Activated CD4-positive, alpha-beta T cell treated with anti-CD3 and anti-CD28 coated beads, Interleukin-2, amount 10 ng/mL, durations not matched to agents 24 days and 14 days (primary cell): ENCODE measurements at places on chromosomes 16 and 17. TPM values are rescaled to one million over a fixed set of nuclear protein-coding genes. Genes with fewer than 3 reads are reported as not detected.

SECTM1 gene
- total RNA-seq = 4.3 and 4.6 TPM in 2 replicates

DNAJA3 gene
- 106 and 108 TPM in 2 replicates for total RNA-seq

ZFPM1 gene
- 17.9 and 19.3 TPM in 2 replicates for total RNA-seq

SDK2 gene
- 0.42 and 0.52 TPM in 2 replicates for total RNA-seq

NPIPA5 gene
- 11.8 and 12.9 TPM in 2 replicates for total RNA-seq

PYY gene
- total RNA-seq = 0.26 TPM in 1 of 2 replicates, not detected in the other

KRT40 gene
- not detected in 2 replicates for total RNA-seq

C16orf89 gene
- total RNA-seq = not detected in 2 replicates

FAM117A gene
- 10.9 and 11.1 TPM in 2 replicates for total RNA-seq

DNA sequence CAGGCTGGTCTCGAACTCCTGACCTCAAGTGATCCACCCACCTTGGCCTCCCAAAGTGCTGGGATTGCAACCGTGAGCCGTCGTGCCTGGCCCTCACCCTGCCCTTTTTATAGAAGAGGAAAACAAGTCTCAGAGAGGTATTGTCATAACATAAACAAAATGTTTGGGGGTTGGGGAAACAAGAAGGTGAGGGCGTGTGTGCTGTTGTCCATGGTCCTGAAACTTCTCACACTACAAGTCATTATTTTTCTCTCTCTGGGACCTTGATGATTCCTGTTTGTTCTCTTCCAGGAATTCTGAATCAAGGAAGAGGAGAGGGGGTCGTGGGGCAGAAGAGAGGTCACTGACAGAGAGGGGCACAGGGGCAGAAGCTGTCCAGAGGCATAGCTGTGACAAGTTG, 160.2 kb upstream of the LHX1 start:
- no peaks in the 10 kb centered on the region for H3K4me1 ChIP-seq
- no peak overlapping the region for H3K4me3 ChIP-seq
- H3K36me3 ChIP-seq = no peaks in the 10 kb centered on the region
- no peak overlapping the region for H3K27ac ChIP-seq
- DNase-seq = no peak

DNA sequence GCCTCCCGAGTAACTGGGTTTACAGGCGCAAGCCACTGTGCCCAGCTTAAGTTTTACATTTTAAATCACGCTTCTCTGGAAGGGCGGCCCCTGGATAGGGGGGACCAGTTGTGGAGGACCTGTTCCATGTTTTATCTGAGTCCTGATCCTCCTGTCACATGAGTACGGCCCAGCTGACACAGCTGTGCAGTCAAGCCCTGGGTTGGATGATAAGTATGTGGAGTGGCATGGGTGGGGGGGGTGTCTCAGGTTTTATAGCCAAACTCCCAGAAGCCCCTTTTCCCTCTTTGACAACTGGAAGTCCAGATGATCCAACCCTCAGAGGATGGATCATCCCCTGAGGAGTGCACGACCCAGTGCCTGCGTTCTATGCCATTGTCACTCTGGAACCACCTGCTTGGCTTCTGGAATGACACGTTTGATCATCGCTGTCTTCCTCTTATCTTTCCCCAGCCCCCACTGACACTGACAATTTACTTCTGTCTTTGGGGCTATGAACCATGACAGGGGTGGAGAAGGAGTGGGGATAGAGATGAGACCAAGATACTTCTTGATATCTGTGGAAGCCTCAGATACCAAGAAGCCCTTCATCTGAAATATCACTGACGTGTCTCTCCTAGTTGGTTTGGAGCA, 191.2 kb downstream of the MSI2 start:
- no peak overlapping the region for H3K27ac ChIP-seq
- no peaks in the 10 kb centered on the region for H3K27me3 ChIP-seq
- peaks cover 63% of the 10 kb centered on the region for H3K4me1 ChIP-seq
- H3K36me3 ChIP-seq = peaks cover 23% of the 10 kb centered on the region

DNA sequence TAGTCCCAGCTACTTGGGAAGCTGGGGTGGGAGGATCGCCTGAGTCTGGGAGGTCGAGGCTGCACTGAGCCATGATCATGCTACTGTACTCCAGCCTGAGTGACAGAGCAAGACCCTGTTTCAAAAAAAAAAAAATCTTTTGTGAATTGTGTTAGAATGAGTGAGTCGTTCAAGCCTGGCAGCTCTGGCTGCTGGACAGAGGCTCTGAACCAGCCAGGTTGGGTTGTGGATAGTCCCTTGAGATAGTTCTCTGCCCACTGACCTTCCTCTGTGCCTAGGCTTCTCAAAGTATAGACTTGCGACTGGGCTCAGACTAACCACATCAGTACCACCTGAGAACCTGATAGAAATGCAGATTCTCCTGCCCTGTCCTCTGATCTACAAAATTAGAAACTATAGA, 2.2 kb upstream of the KSR1 start:
- H3K4me3 ChIP-seq = no peak overlapping the region
- peaks cover 11% of the 10 kb centered on the region for H3K36me3 ChIP-seq
- no peak overlapping the region for H3K27ac ChIP-seq
- DNase-seq = no peak
- peaks cover 28% of the 10 kb centered on the region for H3K4me1 ChIP-seq

- no peaks in the 10 kb centered on the region for H3K27me3 ChIP-seq
- H3K4me1 ChIP-seq = no peaks in the 10 kb centered on the region
- H3K36me3 ChIP-seq = peaks cover 21% of the 10 kb centered on the region
- no peak overlapping the region for H3K4me3 ChIP-seq
These were observed 13.6 kb upstream of the CLEC18A start for GRCh38 chr16:69937465-69937951.

DNA sequence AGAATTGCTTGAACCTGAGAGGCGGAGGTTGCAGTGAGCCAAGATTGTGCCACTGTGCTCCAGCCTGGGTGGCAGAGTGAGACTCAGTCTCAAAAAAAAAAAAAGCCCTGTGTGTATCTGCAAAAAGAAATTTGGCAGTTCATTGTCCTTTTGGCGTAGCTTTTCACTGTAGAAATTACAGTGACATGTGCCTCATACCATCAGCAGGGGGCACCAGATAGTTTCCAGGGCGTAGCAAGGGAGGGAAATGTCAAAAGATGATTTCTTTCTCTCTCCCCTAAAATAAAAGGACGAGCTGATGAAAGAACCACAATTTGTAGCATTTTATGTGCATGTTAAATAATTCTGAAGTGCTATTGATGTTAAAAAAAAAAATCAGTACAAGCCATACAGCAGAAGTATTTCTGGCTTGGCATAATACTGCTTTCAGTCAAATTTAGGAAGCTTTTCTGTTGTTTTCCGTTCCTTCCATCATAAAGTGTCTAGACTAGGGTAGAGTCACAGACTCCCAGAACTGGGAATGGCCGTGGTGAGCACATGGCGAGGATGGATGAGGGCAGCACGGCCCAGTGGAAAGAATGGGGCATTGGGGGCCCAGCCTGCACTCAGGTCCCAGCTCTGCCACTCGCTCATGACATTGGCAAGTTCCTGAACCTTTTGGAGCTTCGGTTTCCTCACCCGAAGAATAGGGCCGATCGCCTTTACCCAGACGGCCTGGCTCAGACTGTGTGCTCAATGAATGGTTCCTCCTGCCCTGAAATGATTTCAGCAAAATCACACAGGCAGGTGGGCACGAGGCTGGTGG, 59.8 kb upstream of the RPH3AL start:
- H3K36me3 ChIP-seq = peaks cover 52% of the 10 kb centered on the region
- H3K27ac ChIP-seq = peak overlapping the region; percentile 100
- DNase-seq = peak; percentile 91
- peaks cover 77% of the 10 kb centered on the region for H3K4me1 ChIP-seq
- peak overlapping the region; percentile 93 for H3K4me3 ChIP-seq
- peaks cover 5% of the 10 kb centered on the region for H3K27me3 ChIP-seq

DNA sequence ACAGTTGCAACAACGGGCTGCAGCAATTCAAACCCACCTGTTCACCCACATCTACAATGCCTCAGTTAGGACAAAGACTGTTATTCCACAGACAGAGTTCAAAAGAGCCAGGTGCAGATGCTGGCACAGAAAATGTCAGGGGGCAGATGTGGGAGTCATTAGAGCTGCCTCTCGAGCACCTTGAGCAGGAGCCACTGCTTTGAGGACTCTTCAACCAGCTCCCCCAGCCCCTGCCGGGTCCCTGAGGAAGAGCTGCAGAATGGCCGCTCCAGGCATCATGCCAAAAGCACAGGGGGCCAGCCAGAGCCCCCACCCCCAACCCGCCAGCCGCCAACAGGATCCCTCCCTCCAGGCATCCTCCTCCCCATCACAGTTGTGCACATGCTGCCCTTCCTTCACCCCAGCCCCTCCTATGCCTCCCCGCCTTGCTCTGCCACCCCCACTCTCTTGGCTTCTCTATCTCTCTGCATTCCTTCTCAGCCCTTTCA, 20.8 kb downstream of the C17orf67 start:
- no peaks in the 10 kb centered on the region for H3K36me3 ChIP-seq
- no peaks in the 10 kb centered on the region for H3K27me3 ChIP-seq
- no peak overlapping the region for H3K27ac ChIP-seq
- H3K4me1 ChIP-seq = no peaks in the 10 kb centered on the region
- no peak for DNase-seq

- H3K4me3 ChIP-seq = no peak overlapping the region
- peaks cover 27% of the 10 kb centered on the region for H3K36me3 ChIP-seq
- H3K4me1 ChIP-seq = peaks cover 40% of the 10 kb centered on the region
- H3K27ac ChIP-seq = no peak overlapping the region
- no peaks in the 10 kb centered on the region for H3K27me3 ChIP-seq
- DNase-seq = peak; percentile 59
These were observed 2.2 kb upstream of the TRAF4 start for GRCh38 chr17:28741358-28742349.

DNA sequence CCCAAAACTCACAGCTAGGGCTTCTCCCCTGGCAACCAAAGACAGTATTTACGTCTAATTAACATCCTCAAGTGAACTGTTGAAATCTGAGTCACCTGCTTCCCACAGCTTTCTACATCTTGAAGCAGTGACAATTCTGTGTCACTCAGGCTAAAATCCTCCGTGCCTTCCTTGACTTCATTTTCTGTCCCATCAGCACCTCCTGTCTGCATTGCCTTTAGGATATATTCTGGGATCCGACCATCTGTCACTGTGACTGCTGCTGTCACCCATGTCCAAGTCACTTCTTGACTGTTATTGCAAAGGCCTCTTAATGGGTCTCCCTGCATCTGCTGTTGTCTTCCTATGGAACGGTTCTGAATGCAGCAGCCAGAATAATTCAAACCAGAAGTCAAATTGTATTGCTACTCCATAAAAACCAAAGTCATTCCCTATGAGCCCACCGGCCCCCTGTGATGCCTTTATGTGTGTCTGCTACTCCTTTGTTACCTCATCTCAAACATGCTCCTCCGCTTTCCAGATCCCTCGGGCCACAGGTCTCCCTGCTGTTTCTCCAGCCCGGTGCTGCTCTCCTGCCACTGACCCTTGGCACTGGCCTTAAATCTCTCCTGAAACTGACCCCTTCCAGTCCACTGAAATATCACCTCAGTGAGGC, 56.9 kb downstream of the WWP2 start:
- H3K27me3 ChIP-seq = no peaks in the 10 kb centered on the region
- no peak for DNase-seq
- H3K4me3 ChIP-seq = no peak overlapping the region

- H3K36me3 ChIP-seq = no peaks in the 10 kb centered on the region
- DNase-seq = peak; percentile 96
- peaks cover 3% of the 10 kb centered on the region for H3K27me3 ChIP-seq
- peaks cover 18% of the 10 kb centered on the region for H3K4me1 ChIP-seq
- H3K4me3 ChIP-seq = no peak overlapping the region
These were observed 15.2 kb downstream of the GALK1 start for GRCh38 chr17:75749545-75750389.

GRCh38 chr17:43940630-43941029, 1.6 kb downstream of the PPY start:
- H3K27me3 ChIP-seq = peaks cover 15% of the 10 kb centered on the region
- no peak overlapping the region for H3K27ac ChIP-seq
- DNase-seq = peak; percentile 67

DNA sequence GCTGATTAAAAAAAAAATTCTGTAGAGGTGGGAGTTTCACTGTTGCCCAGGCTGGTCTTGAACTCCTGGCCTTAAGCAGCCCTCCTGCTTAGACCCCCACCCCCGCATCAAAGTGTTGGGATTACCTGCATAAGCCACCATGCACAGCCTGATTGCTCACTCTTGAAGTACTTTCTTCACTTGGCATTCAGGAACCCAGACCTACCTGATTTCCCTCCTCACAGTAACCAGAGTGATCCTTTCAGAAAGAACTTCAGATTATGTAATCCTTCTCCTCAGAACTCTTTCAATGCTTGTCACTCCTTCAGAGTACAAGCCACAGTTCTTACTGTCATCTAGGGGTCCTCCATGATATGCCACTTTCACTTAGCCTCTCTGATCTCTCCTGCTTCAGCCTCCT, 1.4 kb downstream of the EFCAB13 start:
- H3K4me1 ChIP-seq = peaks cover 17% of the 10 kb centered on the region
- no peak overlapping the region for H3K27ac ChIP-seq
- peaks cover 24% of the 10 kb centered on the region for H3K27me3 ChIP-seq
- no peaks in the 10 kb centered on the region for H3K36me3 ChIP-seq

GRCh38 chr16:58456193-58456592, 43.8 kb upstream of the NDRG4 start:
- no peak overlapping the region for H3K27ac ChIP-seq
- no peaks in the 10 kb centered on the region for H3K36me3 ChIP-seq
- H3K4me3 ChIP-seq = no peak overlapping the region
- H3K4me1 ChIP-seq = peaks cover 14% of the 10 kb centered on the region
- peaks cover 20% of the 10 kb centered on the region for H3K27me3 ChIP-seq

DNA sequence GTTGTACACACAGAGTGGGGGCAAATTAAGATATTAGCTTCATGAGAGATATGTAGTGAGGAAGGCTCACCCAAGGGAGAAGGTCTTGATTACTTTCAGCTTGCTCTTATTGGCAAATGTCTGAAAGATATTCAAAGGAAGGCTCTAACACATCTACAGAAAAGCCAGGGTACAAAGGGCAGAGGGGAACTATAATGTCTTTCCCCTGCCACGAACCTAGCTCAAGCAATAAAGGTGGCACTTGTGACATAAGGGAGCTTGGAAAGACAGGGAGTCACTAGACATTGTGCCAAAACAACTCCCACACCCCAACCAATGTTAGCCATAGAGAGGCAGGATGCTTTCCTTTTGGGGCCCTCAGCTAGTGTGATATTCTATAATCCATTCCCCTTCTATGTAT, 52.2 kb upstream of the SOX9 start:
- no peaks in the 10 kb centered on the region for H3K4me1 ChIP-seq
- H3K4me3 ChIP-seq = no peak overlapping the region
- no peaks in the 10 kb centered on the region for H3K27me3 ChIP-seq

GRCh38 chr17:73160980-73161630, 3.7 kb upstream of the SSTR2 start:
- peaks cover 11% of the 10 kb centered on the region for H3K4me1 ChIP-seq
- H3K27me3 ChIP-seq = peaks cover 49% of the 10 kb centered on the region
- no peak for DNase-seq
- no peak overlapping the region for H3K27ac ChIP-seq
- H3K4me3 ChIP-seq = no peak overlapping the region

GRCh38 chr17:59423903-59424302, 92.4 kb downstream of the YPEL2 start:
- H3K36me3 ChIP-seq = no peaks in the 10 kb centered on the region
- H3K4me3 ChIP-seq = no peak overlapping the region
- peaks cover 20% of the 10 kb centered on the region for H3K4me1 ChIP-seq
- no peak overlapping the region for H3K27ac ChIP-seq

DNA sequence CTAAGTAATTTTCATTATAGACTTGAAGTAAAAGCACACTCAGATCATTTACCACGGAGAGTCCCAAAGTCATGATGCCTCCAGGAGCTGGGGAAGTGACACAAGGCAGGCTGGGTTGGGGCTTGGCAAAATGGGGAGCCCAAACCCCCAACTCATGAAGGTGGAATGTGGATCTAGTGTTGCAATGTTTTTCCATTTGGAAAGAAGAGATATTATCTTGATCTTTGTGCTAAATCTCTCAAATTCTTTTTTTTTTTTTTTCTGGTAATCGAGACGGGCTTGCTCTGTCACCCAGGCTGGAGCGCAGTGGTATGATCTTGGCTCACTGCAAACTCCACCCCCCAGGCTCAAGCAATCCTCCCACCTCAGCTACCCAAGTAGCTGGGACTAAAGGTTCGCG, 7.5 kb upstream of the KCNG4 start:
- no peaks in the 10 kb centered on the region for H3K4me1 ChIP-seq
- DNase-seq = no peak
- H3K27me3 ChIP-seq = peaks cover 7% of the 10 kb centered on the region
- H3K4me3 ChIP-seq = no peak overlapping the region
